ENCODE measurements at places on chromosomes 1 and 21.

GRCh38 chr1:9308236-9308785 lies 15.6 kb downstream of the SPSB1 start:
- no peak for DNase-seq

GRCh38 chr1:80799457-80799856 lies 1001.3 kb upstream of the ADGRL2 start:
- no peak for DNase-seq

DNA sequence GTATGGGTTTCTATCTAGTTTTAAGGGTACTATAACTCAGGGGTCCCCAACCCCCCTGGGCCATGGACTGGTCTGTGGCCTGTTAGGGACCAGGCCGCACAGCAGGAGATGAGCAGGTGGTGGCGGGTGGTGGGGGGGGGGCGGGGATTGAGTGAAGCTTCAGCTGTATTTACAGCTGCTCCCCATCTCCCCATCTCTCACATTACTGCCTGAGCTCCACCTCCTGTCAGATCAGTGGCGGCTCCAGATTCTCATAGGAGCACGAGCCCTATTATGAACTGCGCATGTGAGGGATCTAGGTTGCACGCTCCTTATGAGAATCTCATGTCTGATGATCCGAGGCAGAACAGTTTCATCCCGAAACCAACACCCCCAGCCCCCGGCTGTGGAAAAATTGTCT lies 95.1 kb upstream of the SLC45A1 start:
- no peak for DNase-seq

- DNase-seq: no peak
Observed at GRCh38 chr1:89622895-89623294, 10.0 kb upstream of the LRRC8C start.
